ENCODE measurements at places on chromosomes 1 and 21. TPM values are rescaled to one million over a fixed set of nuclear protein-coding genes. Genes with fewer than 3 reads are reported as not detected.

OR2T11 gene
- not detected for total RNA-seq

C2CD4D gene
- not detected for total RNA-seq

FAM177B gene
- not detected for total RNA-seq

DNA sequence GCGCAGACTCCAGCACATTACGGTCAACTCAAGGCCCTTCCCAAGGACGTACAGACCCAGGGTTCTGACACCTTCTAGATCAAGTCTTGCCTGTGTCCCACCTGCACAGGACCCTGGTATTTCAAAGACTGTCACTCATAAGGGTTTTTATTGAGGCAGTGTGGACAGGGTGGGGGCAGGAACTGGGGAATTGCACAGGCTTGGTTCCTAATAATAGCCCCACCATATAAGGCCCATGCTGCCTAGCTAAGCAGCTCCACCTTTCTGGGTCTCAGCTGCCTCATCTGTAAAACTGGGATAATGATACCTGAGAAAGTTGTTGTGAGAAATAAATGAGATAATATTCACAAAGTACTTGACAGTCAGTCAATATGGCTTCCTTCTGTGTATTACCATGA lies 55.3 kb upstream of the PUM1 start:
- no peak overlapping the region for H3K27ac ChIP-seq
- no peak for DNase-seq
- H3K36me3 ChIP-seq, result no peaks in the 10 kb centered on the region
- H3K4me1 ChIP-seq, result no peaks in the 10 kb centered on the region

- H3K27ac ChIP-seq, result no peak overlapping the region
- H3K36me3 ChIP-seq, result no peaks in the 10 kb centered on the region
- no peak for DNase-seq
- H3K4me3 ChIP-seq, result peak overlapping the region; percentile 83
- H3K27me3 ChIP-seq, result peaks cover 17% of the 10 kb centered on the region
- H3K4me1 ChIP-seq, result peaks cover 19% of the 10 kb centered on the region
These were observed 945 bp upstream of the WNT9A start for GRCh38 chr1:227948493-227949260.

DNA sequence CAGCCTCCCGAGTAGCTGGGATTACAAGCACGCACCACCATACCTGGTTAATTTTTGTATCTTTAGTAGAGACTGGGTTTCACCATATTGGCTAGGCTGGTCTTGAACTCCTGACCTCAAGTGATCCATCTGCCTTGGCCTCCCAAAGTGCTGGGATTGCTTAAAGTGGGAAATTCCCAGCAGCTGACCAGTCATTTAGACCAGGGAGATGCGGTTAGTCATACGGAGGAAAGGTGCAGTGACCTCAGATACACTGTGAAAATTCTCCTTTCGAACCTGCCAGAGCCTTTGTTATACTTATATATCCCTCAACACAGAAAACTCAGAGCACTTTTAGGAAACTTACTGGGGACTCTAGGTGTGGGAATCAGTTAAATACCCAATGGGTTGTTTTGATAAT lies 39.6 kb downstream of the MAP10 start:
- DNase-seq, result no peak
- no peak overlapping the region for H3K27ac ChIP-seq
- no peak overlapping the region for H3K4me3 ChIP-seq
- no peaks in the 10 kb centered on the region for H3K4me1 ChIP-seq

HTR1D gene
- 0.36 TPM for total RNA-seq

GRCh38 chr1:111202707-111203623 lies 2.5 kb upstream of the DENND2D start:
- H3K4me3 ChIP-seq, result peak overlapping the region; percentile 45
- 0 out of 2 replicates have a peak overlapping the region, but pooled peaks have one; percentile 6 for H3K27ac ChIP-seq
- no peaks in the 10 kb centered on the region for H3K36me3 ChIP-seq
- H3K4me1 ChIP-seq, result peaks cover 18% of the 10 kb centered on the region
- peaks cover 9% of the 10 kb centered on the region for H3K27me3 ChIP-seq

DNA sequence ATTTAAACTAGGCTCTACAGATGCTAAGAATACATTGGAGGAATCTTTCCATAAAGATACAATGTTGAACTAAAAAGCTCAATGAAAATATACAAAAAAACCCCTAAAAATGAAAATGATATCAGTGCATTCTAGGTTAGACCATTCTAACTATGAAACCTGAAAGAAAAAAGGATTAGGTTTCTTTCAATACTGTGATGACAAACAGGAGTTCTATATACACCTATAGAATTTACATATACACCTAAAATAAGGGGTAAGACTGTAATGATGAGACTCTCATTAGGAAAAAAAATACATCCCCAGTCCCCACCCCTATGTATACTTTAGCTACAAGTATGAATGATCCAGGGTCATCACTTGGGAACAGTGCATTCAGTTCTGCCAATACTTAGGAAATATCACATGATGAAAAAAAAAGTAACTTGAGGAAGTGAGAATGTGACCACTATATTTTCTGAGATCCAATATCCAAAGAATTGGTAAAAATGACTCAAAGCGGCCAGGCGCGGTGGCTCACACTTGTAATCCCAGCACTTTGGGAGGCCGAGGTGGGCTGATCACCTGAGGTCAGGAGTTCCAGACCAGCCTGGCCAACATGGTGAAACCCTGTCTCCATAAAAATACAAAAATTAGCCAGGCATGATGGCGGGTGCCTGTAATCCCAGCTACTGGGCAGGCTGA lies 26.3 kb downstream of the SELENOF start:
- H3K27ac ChIP-seq, result no peak overlapping the region
- H3K4me3 ChIP-seq, result no peak overlapping the region
- H3K36me3 ChIP-seq, result peaks cover 7% of the 10 kb centered on the region
- H3K27me3 ChIP-seq, result no peaks in the 10 kb centered on the region
- H3K4me1 ChIP-seq, result no peaks in the 10 kb centered on the region

- peak overlapping the region; percentile 70 for H3K27ac ChIP-seq
- DNase-seq, result peak; percentile 83
- no peaks in the 10 kb centered on the region for H3K36me3 ChIP-seq
These were observed 6.8 kb downstream of the TENT5C start for GRCh38 chr1:117612517-117613248.

DNA sequence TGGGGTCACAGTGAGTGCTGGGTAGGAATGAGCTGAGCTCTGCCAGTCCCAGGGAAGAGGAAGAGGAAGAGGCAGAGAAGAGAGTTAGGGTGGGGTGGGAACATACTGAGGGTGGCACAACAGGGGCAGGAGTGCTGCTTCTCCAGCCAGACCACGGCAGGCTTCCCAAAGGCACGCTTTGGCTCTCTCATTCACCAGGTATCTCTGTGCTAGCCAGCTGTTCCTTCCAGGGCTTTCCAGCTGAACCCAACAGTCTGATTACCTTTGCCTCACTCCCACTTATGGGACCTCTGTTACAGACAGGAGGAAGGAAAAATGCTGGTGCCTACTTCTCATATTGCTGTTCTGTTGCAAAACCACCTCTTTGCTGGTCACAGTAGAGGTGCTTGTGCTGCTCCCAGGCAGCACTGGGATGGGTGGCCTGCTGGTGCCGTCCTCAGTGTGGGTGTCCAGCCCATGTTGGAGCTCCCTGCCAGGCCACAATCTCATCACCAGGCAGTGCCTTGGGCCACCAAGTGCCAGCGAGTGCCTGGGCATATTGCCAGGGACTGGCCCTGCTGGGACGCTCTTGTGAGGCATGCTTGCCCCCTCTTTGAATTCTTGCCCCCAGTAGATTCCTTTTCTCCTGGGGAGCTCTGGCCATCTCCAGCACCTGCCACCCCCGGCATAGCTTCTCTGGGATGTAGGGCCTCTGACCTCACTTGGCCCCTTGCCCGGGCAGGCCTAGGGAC lies 2.1 kb downstream of the ADORA1 start:
- no peak for DNase-seq
- H3K4me3 ChIP-seq, result no peak overlapping the region
- no peak overlapping the region for H3K27ac ChIP-seq
- peaks cover 40% of the 10 kb centered on the region for H3K4me1 ChIP-seq

TMEM269 gene
- not detected for total RNA-seq

GRCh38 chr1:77370583-77371306 lies 88.9 kb downstream of the AK5 start:
- peak overlapping the region; percentile 64 for H3K4me3 ChIP-seq
- DNase-seq, result peak; percentile 93
- peak overlapping the region; percentile 83 for H3K27ac ChIP-seq
- H3K27me3 ChIP-seq, result no peaks in the 10 kb centered on the region
- H3K4me1 ChIP-seq, result peaks cover 36% of the 10 kb centered on the region

DNA sequence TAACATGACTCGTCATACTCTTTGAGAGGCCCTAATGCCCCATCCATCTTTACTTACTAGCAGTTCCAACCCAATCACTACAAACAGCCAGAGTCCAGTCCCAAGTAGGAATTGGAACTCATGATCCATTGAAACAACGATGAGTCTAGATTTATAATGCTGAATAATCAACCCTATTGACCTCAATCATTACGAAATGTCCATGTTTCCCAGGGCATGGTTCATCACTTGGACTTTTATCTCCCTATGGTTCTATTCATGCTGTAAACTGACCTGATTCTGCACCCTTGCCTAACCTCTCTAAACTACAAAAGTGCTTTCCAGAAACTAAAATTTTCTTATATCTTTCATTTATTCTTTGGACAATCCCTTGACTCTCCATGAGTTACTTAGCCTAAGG lies 840.0 kb upstream of the B3GALT2 start:
- peaks cover 7% of the 10 kb centered on the region for H3K36me3 ChIP-seq
- H3K27me3 ChIP-seq, result no peaks in the 10 kb centered on the region
- H3K4me1 ChIP-seq, result peaks cover 27% of the 10 kb centered on the region
- H3K27ac ChIP-seq, result no peak overlapping the region
- no peak overlapping the region for H3K4me3 ChIP-seq
- no peak for DNase-seq

All from HFFc6 (cell line).